Activated CD4-positive, alpha-beta T cell treated with anti-CD3 and anti-CD28 coated beads for 1 hour (primary cell): ENCODE measurements at places on chromosomes 6 and 20.

GRCh38 chr6:23448281-23448680, 677.7 kb upstream of the NRSN1 start:
- no peak for DNase-seq

GRCh38 chr6:33785778-33786177, 3.2 kb downstream of the LEMD2 start:
- no peak for DNase-seq

DNA sequence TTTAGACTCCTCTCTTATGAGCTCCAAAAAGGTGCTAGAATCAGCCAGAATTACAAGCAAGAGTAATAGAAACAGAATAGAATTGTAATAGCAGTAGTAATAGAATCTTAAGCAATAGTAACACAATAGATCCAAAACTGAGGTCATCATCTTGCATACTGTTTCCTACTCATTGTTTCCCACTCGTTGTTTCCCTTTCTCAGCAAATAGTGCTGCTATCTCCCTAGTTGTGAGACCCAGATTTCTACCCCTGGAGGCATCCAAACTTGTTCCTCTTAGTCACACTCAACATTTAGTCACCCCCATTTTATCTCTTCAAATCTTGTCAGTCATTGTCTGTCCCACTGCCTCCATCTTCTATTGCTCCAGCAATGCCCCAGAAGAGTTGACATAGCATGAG, 356.9 kb upstream of the MARCKS start:
- DNase-seq: no peak

- no peak for DNase-seq
These were observed 14.3 kb upstream of the FAM135A start for GRCh38 chr6:70398783-70399728.

DNA sequence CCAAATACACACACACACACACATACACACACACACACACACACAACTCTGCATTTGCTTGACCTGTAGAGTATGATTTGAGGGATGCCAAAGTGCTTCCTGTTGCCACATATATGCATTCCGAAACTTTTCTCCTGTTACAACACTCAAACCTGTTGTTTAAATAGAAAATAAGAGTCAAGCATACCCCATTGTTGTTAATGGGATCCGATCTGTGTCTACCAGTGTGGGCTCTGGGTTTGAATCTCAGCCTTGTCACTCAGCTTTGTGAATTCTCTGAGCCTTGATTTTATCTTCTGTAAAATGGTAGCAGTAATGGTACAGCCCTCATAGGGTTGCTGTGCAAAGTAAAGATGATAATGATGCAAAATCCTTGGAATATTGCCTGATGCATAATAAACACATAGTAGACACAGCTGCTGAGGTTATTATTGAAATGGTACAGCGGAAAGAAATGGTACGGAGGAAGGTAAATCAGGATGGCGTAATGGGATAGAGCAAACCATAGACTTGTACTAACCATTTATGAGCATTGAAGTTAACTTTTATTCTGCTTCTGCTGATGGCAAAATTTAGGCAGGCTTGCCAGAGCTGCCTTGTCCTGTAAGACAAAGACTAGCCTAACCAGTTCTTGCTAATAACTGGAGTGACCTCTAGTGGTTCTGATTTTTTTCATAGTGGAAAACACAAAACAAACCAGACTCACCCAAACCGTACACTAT, 113.5 kb upstream of the PHACTR1 start:
- no peak for DNase-seq

GRCh38 chr20:12262747-12263146, 345.1 kb downstream of the BTBD3 start:
- DNase-seq: no peak

DNA sequence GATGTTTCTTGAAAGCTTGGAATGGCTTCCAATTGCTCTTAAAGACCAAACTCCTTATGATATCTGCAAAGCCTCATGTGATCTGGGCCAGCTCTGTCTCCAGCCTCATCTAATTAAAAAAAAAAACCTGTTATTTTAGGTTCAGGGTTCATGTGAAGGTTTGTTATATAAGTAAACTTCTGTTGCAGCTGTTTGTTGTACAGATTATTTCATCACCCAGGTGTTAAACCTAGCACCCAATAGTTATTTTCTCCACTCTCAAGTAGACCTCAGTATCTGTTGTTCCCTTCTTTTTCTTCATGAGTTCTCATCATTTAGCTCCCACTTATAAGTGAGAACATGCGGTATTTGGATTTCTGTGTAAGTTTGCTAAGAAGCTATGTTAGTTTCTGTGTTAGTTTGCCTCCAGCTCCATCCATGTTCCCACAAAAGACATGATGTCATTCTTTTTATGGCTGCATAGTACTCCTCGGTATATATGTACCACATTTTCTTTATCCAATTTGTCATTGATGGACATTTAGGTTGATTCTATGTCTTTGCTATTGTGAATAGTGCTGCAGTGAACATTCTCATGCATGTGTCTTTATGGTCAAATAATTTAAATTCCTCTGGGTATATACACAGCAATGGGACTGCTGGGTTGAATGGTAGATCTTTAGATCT, 30.2 kb upstream of the TFB1M start:
- DNase-seq: no peak

GRCh38 chr6:33992191-33992590, 153.7 kb downstream of the GRM4 start:
- DNase-seq: no peak

- no peak for DNase-seq
These were observed 66.0 kb downstream of the CDH4 start for GRCh38 chr20:61317966-61318530.

GRCh38 chr6:14924126-14925024, 321.5 kb upstream of the JARID2 start:
- DNase-seq: no peak

GRCh38 chr6:158068156-158068892, 86.7 kb downstream of the SYNJ2 start:
- no peak for DNase-seq

DNA sequence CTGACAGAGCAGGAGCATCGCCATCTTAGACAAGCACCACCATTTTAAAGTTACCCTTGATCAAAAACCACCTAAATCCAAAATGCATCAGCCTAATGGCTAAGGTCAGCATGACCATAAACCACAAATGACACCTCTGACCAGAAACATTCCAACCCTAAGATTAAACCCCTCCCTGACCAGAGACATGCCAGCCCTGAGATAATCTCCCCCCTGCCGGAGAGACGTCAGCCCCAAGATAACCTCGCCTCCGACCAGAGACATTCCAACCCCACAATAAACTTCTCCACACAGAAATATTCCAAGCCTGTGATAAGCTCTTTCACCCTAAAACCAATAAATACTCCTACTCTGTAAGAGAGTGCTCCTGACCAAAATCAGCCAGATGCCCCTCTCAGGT, 53.5 kb downstream of the PXDC1 start:
- no peak for DNase-seq

GRCh38 chr6:60671369-60671768, 1614.7 kb downstream of the KHDRBS2 start:
- no peak for DNase-seq

- DNase-seq: no peak
These were observed 85.1 kb upstream of the PTPN1 start for GRCh38 chr20:50425076-50425475.

DNA sequence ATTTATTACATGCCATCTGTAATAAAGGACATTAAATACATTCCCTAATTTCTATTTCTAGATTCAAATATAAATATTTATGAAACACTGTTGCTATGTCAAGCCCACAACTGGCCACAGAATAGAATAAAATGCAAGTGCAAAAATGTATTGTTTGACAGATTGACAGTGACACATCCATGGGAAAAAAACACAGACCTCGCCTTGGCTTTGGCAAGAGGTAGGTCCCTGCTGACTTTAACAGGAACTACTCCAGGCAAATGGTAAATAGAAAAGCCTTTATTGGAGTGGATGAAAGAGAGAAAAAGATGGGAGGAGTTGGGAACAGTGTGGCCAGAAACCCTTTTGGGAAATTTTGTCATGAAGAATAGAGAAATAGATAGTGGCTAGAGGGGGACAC, 622.9 kb downstream of the UTRN start:
- DNase-seq: no peak

DNA sequence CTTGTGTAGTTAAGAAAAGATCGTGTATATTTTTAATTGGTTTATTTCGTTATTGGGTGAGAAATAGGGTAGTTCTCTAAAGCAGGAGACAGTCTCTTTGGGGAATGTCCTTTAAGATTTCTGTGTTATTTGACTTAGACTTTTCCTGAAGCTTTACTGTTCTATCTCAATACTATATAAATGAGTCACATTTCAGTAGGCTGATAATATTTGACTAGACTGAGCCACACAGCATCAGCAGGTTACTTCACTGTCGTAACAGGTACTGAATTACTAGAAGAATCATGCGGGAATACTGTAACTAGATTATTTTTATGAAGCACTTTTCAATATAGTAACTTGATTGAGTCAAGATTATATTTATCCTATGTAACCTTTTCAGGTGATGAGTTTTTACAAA, 1.4 kb downstream of the SMAP1 start:
- no peak for DNase-seq

DNA sequence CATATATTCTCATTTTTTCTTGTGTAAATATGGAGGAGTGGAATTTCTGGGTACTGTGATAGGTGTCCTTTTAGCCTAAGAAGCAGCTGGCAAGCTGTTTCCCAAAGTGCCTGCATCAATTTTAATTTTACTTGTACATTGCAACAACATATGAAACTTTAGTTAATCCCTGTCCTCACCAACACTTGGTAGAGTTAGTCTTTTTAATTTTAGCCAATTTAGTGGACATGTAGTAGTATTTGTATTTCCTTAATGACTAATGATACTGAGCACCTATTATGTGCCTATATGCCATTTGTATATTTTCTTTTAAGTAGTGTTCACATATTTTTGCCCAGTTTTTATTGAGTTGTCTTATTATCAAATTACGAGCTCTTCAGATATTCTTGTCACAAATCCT, 46.8 kb upstream of the NOX3 start:
- no peak for DNase-seq

GRCh38 chr6:63561288-63561687, 11.0 kb upstream of the LOC128125822 start:
- no peak for DNase-seq

GRCh38 chr6:111754423-111754822, 118.8 kb downstream of the FYN start:
- DNase-seq: no peak

DNA sequence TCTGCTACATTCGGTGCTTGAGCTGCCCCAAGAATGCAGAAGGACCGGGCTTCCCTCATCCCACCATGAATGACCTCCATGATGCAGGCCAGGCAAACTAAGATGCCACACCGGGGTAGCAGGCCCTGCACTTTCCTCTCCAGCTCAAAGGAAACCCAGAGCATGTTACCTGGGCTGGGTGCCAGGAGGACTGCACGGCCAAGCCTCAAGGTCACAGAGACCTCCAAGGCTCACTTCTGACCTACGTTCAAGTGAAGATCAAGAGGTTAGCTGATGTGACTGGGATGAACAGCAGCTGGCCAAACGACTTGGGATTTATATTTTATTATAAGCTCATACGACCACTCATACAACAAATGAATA, 501.8 kb downstream of the CD83 start:
- DNase-seq: no peak

- no peak for DNase-seq
These were observed 107.4 kb upstream of the RIPOR2 start for GRCh38 chr6:25042984-25043725.

- no peak for DNase-seq
These were observed 45.9 kb upstream of the AIG1 start for GRCh38 chr6:143014764-143015163.

- DNase-seq: no peak
These were observed 163.2 kb downstream of the KHDC1L start for GRCh38 chr6:73062130-73062529.

- DNase-seq: no peak
These were observed 54.1 kb upstream of the PDE7B start for GRCh38 chr6:135797361-135797760.

GRCh38 chr6:41674231-41675000, 36.1 kb downstream of the MDFI start:
- no peak for DNase-seq

GRCh38 chr6:48486373-48486772, 375.4 kb upstream of the PTCHD4 start:
- DNase-seq: no peak

DNA sequence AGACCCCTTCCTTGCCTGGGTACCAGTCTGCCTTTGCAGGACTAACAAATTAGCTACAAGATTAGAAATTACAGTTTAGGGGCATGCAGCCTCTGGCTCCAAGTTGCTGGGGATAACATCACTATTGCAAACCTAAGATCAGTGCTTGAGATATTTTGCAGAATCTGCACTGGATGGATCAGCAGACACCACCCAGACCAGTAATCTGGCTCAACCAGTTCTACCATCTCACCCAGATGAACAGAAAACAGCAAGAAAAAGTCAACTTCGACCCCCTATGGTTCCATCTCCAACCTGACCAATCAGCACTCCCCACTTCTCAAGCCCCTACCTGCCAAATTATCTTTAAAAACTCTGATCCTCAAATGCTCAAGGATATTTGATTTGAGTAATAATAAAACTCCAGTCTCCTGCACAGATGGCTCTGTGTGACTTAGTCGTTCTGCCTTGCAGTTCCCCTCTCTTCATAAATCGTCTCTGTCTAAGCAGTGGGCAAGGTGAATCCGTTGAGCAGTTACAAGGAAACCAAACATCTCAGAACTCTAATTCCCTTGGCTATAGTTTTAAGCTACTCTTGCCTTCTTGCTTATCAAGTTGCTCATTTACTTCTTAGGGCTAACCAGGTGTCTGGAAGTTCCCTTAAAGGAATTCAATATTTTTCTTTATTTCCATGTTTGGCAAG, 16.1 kb upstream of the LMBRD1 start:
- DNase-seq: no peak

GRCh38 chr6:3800850-3801591, 48.2 kb upstream of the FAM50B start:
- DNase-seq: no peak

- no peak for DNase-seq
These were observed 192.4 kb upstream of the ZNF217 start for GRCh38 chr20:53786071-53786444.

- DNase-seq: no peak
These were observed 88.6 kb downstream of the PSMB1 start for GRCh38 chr6:170464524-170464979.

DNA sequence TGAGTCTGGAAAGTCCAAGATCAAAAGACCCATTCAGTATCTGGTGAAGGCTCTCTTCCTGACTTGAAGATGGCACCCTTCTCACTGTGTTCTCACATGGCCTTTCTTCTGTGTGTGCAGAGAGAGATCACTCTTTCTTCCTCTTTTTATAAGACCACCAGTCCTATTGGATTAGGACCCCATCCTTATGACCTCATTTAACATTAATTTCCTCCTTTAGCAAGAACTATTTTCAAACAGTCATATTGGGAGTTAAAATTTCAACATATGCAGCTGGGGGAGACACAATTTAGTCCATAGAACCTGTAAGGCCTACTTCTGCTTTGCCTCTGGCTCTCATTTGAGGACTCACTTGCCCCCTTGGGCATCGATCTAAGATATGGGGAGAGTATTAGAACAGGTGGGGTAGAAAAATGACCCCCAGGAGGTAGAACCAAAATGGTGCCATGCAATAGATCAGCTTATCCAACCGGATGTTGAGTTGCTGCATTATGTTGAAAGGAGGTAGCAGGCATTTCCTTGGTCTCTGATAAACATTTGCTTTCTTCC, 78.4 kb upstream of the ATXN1 start:
- no peak for DNase-seq
